ENCODE measurements at places on chromosomes 3 and 15. TPM values are rescaled to one million over a fixed set of nuclear protein-coding genes. Genes with fewer than 3 reads are reported as not detected.

Gene CLDN16
- not detected for total RNA-seq

Gene ZNF662
- 1.0 TPM for total RNA-seq

Gene SEMA5B
- total RNA-seq, result not detected

Gene FANCI
- total RNA-seq, result 33.7 TPM

Gene PODXL2
- 7.1 TPM for total RNA-seq

Gene VIPR1
- under 0.01 TPM for total RNA-seq

Gene FEZF2
- not detected for total RNA-seq

Gene TPRG1
- total RNA-seq, result not detected

Gene CCR9
- total RNA-seq, result not detected

Gene DLL4
- total RNA-seq, result under 0.01 TPM

Gene NTRK3
- not detected for total RNA-seq

Gene SPTBN5
- total RNA-seq, result under 0.01 TPM

Gene MAP1A
- total RNA-seq, result 18.7 TPM

Gene MYO1E
- 36.6 TPM for total RNA-seq

Gene CTDSPL
- total RNA-seq, result 16.8 TPM

Gene SLTM
- total RNA-seq, result 34.9 TPM

Gene CCDC54
- total RNA-seq, result not detected

Gene CACNA1D
- total RNA-seq, result under 0.01 TPM

Gene HTR3E
- not detected for total RNA-seq

Gene CAMK2N2
- total RNA-seq, result not detected

Gene NGRN
- 76.5 TPM for total RNA-seq

Gene AMT
- 2.5 TPM for total RNA-seq

Gene CIP2A
- total RNA-seq, result 20.5 TPM

Gene MESP1
- 0.45 TPM for total RNA-seq

Gene TRH
- not detected for total RNA-seq

Gene CP
- 0.17 TPM for total RNA-seq

Gene ROPN1
- total RNA-seq, result not detected

Gene GABRR3
- total RNA-seq, result not detected

Gene C3orf20
- total RNA-seq, result not detected

Gene PSTPIP1
- 0.84 TPM for total RNA-seq

Gene GPR160
- total RNA-seq, result 0.15 TPM

Gene C3orf85
- not detected for total RNA-seq

Gene CHL1
- total RNA-seq, result 0.59 TPM

Gene CDHR4
- not detected for total RNA-seq

Gene DGKG
- 0.50 TPM for total RNA-seq

Gene SLC7A14
- total RNA-seq, result 0.34 TPM

Gene EHD4
- 27.4 TPM for total RNA-seq

Gene STAG1
- total RNA-seq, result 19.3 TPM

Gene CD86
- total RNA-seq, result not detected

Gene ATP10A
- total RNA-seq, result 1.8 TPM

Gene C3orf33
- 2.0 TPM for total RNA-seq

Gene TMC3
- not detected for total RNA-seq

Gene MAGEF1
- total RNA-seq, result 34.0 TPM

Gene SNTN
- not detected for total RNA-seq

Gene MTHFS
- total RNA-seq, result 10.8 TPM

Gene NCK1
- 20.3 TPM for total RNA-seq

Gene KCNAB1
- total RNA-seq, result not detected

Gene ALG1L2
- not detected for total RNA-seq

Gene MKRN2OS
- total RNA-seq, result not detected

Gene RARB
- total RNA-seq, result 8.7 TPM

Gene ZDHHC23
- total RNA-seq, result 0.17 TPM

Gene ADAM10
- total RNA-seq, result 60.0 TPM

Gene CLRN1
- not detected for total RNA-seq

Gene FBXL22
- total RNA-seq, result 0.15 TPM

Gene IGSF11
- not detected for total RNA-seq

Gene TMEM87A
- total RNA-seq, result 31.3 TPM

Gene C15orf62
- not detected for total RNA-seq

Gene SPTSSB
- not detected for total RNA-seq

Gene PLAAT1
- total RNA-seq, result not detected

All from bronchus fibroblast of lung (primary cell).